COR-L47 (cell line): ENCODE measurements at places on chromosomes 13 and 19.

- DNase-seq, result no peak
These were observed 2464.5 kb downstream of the PCDH9 start for GRCh38 chr13:64765636-64766035.

DNA sequence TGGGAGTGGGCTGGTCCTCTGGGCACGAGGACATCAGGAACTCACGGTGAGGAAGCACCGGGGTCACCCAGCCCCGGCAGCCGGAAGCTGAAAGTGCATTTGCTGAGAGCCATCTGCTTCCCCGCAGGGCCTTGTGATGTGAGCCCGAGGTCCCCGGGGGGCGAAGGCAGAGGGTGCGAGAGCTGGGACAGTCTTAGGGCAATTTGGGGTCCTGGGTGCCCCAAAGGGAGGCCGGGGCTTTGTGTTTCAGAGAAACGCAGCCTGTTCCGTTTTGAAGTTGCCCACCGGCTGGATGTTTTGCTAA lies 4.8 kb downstream of the F2RL3 start:
- no peak for DNase-seq

GRCh38 chr19:30367421-30367820 lies 4.8 kb upstream of the ZNF536 start:
- no peak for DNase-seq

GRCh38 chr19:4567584-4568071 lies 8.1 kb upstream of the SEMA6B start:
- DNase-seq, result no peak

- DNase-seq, result no peak
These were observed 601.8 kb downstream of the SLITRK6 start for GRCh38 chr13:85197431-85197830.

DNA sequence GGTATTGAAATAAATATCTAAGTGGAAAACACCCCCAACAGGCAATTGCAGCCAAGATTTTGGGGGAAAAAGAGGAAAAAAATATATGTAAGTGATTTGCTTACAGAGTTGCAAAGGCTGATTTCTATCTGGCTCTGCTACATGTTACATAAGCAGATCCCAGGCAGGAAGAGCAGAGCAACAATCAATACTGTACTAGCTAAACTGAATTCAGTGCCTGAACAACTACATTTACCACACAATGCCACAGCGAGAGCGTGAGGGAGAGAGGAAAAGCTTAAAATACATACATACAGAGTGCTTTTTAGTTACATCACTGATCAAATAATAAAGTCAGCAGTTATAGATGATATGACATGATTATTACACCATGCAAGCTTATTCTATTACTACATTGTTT lies 665.6 kb upstream of the ARGLU1 start:
- no peak for DNase-seq

DNA sequence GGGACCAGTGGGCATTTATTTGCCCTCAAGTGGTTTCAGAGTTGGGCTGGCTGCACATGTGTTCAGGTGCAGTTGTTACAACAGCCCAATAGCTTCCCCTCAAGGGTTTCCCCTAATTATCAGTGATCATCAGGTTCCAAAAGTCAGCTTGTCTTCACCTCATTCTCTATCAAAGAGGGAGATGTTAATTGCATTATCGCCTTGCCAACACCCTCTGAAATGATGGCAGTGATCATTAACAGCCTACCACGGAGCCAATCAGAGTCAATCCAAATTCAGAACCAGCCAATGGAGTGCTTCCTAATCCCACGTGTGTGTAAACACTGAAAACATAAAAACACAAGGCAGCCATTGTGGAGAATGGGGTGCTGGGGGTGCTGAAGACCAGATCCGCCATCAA lies 248.4 kb upstream of the ZNF507 start:
- no peak for DNase-seq

- no peak for DNase-seq
These were observed 280.7 kb upstream of the KLHL1 start for GRCh38 chr13:70388935-70389334.

DNA sequence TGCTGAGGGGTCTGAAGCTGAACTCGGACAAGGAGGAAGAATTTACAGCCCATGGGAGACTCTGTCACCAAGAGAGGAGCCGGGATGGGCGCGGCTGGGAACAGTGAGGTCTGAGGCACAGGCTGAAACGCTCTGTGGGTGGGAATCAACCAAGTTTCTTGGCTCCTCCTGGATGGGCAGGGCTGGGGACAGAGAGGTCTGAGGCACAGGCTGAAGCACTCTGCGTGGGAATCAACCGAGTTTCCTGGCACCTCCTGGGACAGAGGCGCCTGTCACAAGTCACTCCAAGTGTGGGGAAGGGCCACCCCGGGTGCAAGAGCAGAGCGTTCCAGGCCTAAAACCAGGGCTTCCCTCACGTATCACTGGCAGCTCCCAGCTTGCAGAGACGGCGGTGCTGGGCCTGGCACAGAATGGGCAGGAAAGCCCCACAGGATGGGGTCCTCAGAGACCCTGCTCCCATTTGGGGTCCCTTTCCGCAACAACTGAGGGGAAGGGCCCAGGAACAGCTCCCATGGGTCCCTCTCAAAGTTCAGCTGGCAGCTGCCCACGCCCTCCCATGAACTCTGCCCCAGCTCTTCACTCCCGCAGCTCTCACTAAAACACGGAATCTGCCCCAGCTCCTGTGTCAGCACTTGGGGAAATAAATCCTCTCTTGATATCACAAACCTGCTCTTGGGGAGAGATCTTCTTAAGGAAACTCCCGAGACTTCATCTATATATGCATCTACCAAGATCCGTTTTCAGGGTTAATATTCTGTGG lies 18.5 kb downstream of the AP3D1 start:
- no peak for DNase-seq

- DNase-seq, result no peak
These were observed 134.3 kb upstream of the SLITRK5 start for GRCh38 chr13:87536899-87537298.

- no peak for DNase-seq
These were observed 8.5 kb downstream of the PLEKHJ1 start for GRCh38 chr19:2227415-2228156.

DNA sequence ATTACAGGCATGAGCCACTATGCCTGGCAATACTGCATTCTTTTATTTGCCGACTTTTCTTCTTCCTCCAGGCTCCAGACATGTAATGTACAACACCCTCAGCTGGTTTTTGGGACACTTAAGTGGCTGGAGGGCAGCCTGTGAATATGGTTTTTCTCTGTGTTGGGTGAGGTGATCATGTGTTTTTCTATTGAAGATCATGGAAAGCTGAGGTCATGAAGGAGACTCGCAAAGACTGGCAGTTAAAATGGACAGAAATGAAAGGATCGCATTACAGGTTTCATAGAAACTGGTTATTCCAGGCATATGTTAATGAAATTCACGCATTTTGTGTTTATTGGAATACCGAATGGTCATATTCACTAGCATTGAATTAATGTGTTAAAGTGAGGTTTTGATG lies 85.2 kb upstream of the RNF113B start:
- no peak for DNase-seq

- DNase-seq, result peak; percentile 73
These were observed 385.4 kb upstream of the SLC10A2 start for GRCh38 chr13:103451656-103452055.

- DNase-seq, result no peak
These were observed 69.7 kb downstream of the PIBF1 start for GRCh38 chr13:72851678-72852014.
